ENCODE measurements at places on chromosomes 5 and 9.

DNA sequence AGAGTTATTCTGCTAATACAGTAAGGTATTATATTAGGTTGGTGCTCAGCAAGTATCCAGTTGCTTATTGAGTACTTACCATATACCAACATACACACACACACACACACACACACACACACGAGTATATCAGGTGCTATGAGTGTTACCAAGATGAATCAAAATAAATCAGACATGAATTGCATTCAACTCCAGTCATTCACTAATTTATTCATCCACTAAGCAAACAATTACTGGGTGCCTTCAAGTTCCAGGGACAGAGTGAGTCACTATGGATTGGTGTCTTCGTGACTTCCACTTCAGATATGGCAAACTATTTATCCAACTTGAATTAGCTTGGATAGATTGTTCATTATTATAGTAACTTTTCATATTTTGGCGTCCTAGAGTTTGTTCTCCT, 140.7 kb upstream of the SLC44A1 start:
- no peak for DNase-seq

GRCh38 chr5:146748533-146748932, 130.0 kb downstream of the PPP2R2B start:
- DNase-seq = no peak

DNA sequence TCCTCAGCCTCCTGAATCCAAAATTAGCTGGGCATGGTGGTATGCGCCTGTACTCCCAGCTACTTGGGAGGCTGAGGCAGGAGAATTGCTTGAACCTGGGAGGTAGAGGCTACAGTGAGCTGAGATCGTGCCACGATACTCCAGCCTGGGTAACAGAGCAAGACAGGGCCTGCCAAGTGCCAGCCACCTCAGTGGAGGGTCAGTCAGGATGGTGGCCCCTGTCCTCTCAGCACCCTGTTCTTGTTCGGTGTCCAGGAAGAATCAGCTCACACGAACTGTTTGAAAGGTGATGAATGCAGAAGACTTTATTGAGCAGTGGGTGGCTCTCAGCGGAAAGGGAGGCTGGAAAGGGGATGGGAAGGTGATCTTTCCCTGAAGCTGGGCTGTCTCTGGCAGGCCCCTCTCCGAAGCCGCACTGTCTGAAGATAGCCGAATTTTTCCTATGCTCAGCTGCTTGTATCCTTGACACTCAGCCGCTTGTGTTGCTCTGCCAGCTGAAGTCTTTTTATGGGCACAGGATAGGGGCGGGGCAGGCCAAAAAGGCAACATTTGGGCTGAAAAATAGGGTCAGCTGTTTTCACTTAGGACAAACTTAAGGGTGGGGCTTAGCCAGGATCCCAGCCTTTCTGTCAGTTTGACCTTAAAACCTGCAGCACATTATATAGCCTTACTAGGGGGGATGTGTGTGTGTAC, 50.9 kb downstream of the UBE2R2 start:
- no peak for DNase-seq

DNA sequence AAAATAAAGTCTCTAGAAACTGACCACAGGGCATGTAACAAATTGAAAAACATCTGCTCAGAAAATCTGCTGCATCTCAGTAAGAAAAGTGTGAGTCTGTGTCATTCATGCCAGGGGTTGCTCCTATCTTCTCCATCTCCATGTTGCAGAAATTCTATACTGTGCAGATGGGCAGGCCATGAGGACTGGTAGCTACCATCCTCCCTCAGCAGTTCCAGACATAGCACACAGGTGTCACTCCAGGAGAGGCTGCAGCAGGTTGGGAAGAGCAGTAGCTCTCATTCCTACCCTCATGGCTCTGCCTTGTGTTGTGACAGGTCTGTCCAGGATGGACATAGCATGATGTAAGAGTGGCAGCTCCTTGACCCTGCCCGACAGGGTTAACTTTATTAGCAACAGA, 173.4 kb downstream of the NDUFS4 start:
- DNase-seq = peak; percentile 52

All from islet precursor cell (in vitro differentiated cells).